Ecto neural progenitor cell (in vitro differentiated cells): ENCODE measurements at places on chromosomes 6 and 20.

GRCh38 chr6:135280375-135281136, 99.4 kb downstream of the MYB start:
- DNase-seq = no peak

DNA sequence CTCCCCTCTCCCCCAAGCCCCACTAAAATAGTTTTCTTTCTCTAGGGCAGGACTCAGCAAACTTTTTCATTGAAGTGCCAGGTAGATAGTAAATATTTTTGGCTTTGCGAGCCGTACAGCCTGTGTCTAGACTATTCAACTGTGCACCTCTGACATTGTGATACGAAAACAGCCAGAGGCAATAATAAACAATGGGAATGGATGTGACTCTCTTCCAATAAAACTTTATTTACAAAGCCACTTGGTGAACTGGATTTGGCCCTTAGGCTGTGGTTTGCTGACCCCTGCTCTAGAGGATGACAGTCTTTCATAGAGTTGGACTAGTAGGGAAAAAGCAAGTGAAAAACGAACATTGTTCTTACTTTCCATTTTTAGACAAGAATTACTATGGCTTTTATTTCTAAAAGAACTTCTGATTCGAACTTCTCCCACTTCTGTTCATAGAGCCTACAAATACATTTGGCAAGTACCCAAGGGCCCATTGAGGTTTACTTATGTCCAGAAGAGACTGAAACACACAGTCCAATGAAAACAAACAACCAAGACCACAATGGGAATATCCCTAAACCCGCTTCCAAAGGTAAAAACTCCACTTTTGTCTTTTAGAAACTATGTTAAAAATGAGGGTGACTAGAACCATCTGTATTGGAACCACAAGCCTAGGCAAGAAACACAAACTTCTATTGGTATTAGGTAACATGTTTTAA, 46.4 kb upstream of the CDKAL1 start:
- DNase-seq = no peak

- DNase-seq = no peak
Observed at GRCh38 chr6:117397536-117398227, 28.1 kb downstream of the ROS1 start.

GRCh38 chr6:21588481-21589351, 4.8 kb upstream of the SOX4 start:
- peak; percentile 82 for DNase-seq

- DNase-seq = no peak
Observed at GRCh38 chr20:53576195-53576580, 17.5 kb downstream of the ZNF217 start.

- no peak for DNase-seq
Observed at GRCh38 chr6:125054331-125054730, 92.1 kb downstream of the RNF217 start.
